CD4-positive, alpha-beta T cell treated with Interferon gamma for 1 hour (primary cell): ENCODE measurements at places on chromosomes 5 and 9.

DNA sequence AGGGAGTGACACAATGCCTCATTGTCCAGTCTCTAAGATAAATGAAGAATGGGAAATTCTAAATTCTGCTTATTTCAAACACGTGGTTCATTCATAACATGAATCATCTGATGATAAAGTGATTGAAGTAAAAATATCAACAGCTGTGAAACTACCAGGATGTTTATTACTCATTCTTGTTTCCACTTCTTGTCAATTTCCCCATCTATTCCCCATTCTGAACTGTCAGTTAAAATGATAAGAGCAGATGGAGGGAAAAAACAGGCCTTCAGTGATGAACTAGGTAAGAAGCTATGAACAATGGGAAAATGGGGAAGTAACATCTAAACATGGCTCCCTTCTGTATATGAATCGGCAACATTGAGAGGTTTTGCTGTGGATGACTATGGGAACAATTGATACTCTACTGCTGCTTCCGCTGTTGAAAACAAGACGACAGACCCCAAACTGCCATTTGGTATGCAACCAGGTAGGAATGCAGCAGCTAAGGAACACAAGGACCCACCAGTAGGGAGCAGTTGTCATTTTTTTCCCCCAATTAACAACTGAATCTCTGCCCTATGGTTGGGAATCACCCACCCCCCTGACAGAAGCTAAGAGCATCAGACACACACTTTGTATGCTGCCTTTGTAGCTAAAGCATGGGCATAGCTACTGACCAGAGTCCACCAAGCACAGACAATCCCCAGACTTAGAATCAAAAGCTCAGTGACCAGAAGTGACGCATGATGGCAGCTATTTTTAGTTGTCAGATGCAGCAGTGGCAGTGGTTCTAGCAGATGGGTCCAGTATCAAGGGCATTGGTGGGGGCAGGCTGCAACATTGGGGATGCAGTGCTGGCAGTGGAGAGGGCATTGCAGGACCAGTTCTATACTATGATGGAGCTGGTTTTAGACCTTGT, 52.9 kb upstream of the ZNF366 start:
- no peak for DNase-seq

DNA sequence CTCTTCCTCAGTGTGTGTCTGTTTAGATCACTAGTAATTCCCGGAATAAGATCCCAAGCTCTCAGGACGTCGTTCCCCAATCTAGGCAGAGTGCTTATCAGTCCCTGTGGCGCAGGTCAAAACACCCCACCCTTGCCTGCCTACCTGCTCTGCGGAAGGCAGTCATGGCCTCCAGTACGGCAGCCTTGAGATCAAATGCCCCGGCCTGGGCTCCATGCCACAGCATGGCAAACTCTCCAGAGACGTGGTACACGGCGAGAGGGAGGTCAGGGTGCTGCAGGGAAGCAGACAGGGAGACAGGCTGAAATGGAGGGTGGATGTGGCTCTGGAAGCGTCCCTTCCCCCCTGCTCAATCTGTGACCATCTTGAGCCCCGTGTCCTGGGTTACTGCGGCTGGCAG, 12.0 kb upstream of the HDHD3 start:
- DNase-seq, result no peak

- DNase-seq, result no peak
Measured at GRCh38 chr9:98977246-98977714, 33.6 kb downstream of the COL15A1 start.

DNA sequence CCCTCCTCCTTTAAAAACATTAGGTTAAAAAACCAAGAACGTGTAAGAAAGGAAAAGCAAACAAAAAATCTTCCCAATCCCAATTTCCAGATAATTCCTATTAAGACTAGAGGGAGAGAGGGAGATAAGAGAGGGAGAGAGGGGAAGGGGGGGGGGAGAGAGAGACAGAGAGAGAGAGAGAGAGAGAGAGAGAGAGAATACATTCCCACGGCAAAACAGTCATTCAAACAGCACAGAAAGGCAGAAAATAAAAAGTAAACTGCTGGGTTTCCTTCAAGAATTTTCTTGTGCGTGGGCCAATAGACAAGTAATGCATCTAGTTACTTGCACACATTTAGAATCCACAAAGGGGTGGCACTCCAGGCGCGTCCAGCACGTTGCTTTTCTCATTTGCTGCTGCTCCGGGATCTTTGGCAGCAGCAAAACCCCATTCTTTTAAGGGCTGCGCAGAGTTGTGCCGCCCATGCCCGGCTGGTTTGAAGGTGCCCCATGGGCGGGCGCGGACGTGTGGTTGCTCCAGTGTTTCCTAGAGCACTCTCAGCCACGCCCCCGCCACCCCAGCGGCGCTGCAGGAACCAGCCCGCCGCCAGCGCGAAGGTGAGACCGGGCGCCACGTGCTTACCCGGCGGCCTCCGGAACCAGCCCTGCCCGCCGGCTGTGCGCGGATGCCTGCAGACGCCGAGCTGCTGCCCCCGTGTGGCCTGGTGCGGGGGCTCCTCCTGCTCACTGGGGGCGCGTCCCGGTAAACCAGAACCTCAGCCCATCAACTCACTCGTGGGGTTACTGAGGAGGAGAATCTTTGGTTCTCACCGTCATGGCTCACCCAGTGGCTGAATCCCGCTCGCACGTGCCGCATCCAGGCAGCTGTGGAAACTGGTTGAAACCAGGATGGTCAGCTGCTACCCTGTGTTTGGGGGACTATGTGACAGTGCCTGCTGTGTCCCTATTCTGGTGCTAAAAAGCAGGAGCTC, 44.6 kb downstream of the STC2 start:
- DNase-seq, result peak; percentile 58

GRCh38 chr5:3347741-3348140, 247.9 kb upstream of the IRX1 start:
- DNase-seq, result no peak

DNA sequence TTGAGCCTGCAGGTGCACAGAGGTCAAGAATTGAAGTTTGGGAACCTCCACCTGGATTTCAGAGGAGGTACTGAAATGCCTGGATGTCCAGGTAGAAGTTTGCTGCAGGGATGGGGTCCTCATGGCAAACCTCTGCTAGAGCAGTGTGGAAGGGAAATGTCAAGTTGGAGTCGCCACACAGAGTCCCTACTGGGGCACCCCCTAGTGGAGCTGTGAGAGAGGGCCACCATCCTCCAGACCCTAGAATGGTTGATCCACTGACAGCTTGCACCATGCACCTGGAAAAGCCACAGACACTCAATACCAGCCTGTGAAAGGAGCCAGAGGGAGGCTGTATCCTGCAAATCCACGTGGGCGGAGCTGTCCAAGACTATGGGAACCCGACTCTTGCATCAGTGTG, 78.0 kb downstream of the GABRA1 start:
- DNase-seq, result no peak

GRCh38 chr5:149495673-149496072, 55.6 kb downstream of the CSNK1A1 start:
- no peak for DNase-seq

DNA sequence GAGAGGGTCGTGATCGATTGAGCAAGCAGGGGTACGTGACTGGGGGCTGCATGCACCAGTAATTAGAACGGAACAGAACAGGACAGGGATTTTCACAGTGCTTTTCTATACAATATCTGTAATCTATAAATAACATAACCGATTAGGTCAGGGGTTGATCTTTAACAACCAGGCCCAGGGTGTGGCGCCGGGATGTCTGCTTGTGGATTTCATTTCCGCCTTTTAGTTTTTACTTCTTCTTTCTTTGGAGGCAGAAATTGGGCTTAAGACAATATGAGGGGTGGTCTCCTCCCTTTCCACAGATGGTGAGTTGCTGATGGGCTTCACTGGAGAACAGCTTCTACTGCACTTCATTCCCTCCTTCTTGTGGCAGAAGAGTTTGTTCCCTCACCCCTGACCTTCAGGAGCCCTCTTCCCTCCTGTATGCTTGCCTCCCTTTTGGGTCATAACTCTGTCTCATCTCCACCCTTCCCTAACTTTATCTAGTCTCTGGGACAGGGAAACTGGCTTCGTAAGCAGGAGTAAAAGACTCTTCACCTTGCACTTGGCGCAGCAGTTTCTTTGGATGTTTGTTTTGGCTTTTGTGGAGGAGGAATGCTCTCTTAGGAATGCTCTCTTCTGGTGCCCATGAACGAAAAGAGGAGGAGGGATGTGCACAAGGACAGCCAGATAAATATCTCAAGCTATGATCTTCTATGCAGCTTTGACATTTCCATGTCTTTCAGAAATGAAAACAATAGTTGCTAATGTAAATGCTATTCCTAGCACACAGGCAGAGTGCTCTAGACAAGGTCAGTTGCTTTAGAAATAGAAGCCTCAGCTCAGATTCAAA, 139.8 kb upstream of the RPS23 start:
- DNase-seq, result no peak

DNA sequence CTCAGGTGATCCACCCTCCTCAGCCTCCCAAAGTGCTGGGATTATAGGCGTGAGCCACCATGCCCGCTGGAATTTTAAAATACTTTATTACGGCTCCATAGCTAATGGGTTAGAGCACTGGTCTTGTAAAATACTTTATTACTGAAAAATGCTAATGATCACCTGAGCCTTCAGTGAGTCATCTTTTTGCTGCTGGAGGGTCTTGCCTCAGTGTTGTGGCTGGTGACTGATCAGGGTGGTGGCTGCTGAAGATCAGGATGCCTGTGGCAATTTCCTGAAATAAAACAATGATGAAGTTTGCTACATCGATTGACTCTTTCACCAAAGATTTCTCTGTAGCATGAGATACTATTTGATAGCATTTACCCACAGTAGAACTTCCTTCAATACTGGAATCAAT, 26.0 kb upstream of the GNE start:
- no peak for DNase-seq

- no peak for DNase-seq
Measured at GRCh38 chr5:96329886-96330529, 103.0 kb downstream of the PCSK1 start.

GRCh38 chr5:38465061-38465460, 91.4 kb downstream of the LIFR start:
- DNase-seq, result no peak

- no peak for DNase-seq
Measured at GRCh38 chr5:7016999-7017747, 303.9 kb downstream of the TENT4A start.

- DNase-seq, result no peak
Measured at GRCh38 chr9:114124666-114125475, 25.8 kb upstream of the KIF12 start.

DNA sequence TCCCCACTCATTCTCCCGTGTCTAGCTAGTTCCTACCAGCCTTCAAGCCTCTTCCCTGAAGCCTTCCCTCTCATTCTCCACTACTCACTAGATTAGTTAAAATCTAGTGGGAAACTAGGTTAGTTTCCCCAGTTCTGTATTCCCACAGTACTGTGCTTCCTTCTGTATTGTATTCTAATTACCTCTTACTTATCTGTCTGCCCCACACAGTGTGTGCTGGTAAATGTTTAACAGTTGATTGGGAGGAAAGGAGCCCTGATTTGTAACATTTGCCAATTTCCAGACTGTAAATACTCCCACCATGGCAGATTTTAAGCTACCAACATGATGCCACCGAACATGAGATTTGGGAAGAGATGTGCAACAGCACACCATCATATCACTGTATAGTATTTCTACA, 8.3 kb downstream of the KLHL3 start:
- DNase-seq, result no peak

- no peak for DNase-seq
Measured at GRCh38 chr9:89186960-89187359, 8.3 kb upstream of the SHC3 start.

DNA sequence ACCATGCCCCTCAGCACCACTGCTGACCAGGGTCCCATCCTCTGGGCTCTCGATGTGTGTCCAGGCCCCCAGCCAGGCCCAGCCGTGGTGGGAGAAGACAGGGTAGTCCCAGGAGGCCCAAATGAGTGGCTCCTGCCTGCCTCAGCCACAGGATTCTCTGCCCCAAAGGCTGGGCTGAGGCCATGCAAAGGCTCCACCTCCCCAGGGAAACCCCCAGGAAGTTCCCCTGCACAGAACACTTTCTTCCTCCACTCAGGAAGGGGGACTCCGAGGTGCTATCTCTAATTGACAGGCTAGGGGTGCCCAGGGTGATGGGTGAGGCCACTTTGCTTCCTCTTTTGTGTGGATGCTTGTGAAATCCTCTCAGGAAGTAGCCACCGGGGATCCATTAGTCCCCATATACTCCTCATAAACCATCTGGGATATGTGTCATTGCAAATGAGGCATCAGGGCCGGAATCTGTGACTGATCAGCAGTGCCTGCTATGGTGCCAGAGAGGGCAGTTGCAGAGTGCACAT, 23.1 kb upstream of the TDRD7 start:
- peak; percentile 61 for DNase-seq

DNA sequence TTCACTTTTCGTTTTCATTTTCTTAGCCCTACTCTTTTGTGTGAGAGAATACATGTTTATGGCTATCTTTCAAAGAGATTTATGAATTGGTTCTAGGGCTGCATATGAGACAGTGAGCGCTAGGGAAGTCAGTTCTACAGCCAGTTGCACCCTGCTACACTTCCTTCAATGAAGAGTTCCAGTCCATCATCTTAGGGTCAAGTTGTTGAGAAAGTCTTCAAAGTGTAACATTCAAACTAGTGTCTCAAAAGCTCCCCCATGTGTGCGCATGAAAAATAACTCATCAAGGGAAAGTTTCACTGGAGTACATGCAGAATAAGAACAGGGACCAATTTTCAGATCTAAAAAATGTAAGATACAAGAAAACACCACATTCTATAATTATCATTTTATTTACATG, 317.2 kb downstream of the DEPDC1B start:
- no peak for DNase-seq

DNA sequence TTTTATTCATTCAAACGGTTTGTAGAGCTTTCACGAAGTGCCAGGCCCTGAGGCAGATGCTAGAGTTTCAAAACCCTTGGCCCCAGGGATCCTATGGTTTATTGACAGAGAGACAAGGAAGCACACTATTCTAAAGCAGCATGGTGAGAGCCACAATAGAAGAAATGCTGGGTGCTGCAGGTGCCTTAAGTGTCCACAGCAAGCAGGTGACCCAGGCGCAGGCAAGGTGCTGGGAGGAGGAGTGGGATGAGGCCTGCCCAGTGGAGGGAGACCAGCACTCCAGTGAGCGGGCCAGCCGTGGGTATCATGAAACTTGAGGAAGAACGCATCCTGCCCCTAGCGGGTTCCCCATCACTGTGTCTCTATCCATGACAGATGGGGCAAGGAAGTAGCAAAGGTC, 71.0 kb downstream of the OSMR start:
- no peak for DNase-seq

- no peak for DNase-seq
Measured at GRCh38 chr9:78884611-78885150, 587.8 kb downstream of the PSAT1 start.

DNA sequence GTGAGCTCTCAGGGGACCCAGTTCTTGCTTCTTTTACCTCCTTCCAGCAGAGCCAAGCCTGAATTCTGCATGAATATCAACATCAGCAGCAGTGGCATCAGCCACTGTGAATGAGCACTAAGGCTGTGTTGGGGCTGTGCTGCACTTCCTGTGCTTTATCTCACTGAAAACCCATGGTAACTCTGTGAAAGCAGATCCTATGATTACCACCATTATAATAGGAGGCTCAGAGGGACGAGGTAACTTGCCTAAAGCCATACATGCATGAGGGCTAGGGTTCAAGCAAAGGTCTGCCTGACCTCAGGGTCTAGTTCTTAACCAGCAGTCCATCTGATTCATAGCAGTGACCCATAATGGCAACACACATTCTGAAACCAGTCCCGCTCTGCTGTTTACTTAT, 60.5 kb upstream of the RAPGEF1 start:
- no peak for DNase-seq

- DNase-seq, result no peak
Measured at GRCh38 chr5:94218374-94218773, 400.0 kb downstream of the KIAA0825 start.
